ENCODE measurements at places on chromosomes 16 and 17.

DNA sequence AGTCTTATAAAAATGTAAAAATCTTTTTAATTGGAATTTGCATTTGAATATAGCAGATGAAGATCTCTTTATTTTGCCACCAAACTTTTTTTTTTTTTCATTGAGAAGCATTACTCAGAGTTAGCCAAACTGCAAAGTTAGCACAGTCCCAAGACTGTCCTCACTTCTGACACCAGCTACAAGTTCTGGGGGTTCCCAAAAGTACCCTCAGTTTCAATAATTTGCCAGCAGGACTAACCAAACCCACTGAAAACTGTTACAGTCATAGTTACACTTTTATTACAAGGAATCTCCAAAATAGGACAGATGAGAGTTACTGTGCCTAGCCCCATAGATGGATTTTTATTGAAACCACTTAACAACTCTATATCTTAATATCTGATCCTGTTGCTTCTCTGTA is 144.1 kb downstream of the CHD9 start:
- no peak for DNase-seq

DNA sequence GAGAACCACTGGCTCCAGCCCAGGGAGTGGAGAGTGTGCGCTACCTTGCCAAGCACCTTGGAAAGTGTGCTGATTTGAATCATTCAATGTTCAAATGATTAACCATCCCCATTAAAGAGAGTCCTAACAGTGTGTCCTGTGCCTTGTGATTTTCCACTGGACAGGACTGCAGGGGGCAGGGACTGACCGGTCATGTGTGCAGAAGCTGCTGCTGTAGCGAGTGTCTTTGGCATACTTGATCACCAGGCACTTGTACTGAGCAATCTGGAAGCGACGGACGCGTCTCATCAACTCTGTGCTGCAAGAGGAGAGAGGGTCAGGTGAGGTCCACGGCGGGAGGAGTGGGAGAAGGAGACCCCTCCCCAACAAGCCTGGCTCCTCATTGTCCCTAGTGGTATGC is 2.0 kb downstream of the TK1 start:
- no peak for DNase-seq

- DNase-seq: no peak
These were observed 82.9 kb upstream of the DYNLRB2 start for GRCh38 chr16:80457871-80458270.

DNA sequence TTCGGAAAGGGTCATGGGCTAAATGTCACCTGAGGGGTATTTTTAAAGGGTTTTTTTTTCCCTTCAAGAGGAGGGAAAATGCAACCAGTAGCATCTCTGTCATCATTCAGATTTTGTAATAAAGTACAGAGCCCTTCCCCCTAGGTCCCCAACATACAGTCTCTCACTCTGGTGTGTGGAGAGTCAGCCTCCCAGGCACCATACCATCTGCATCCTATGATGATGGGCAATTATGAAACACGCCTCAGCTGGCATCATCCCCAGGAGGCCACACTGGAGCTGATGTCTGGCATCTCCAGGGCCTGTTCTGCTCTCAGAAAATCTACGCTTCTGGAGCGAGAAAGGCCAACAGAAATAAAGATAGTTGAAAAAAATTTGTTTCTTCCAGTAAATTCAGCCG is 32.0 kb downstream of the TBX4 start:
- DNase-seq: no peak

- no peak for DNase-seq
These were observed 178.3 kb downstream of the ENGASE start for GRCh38 chr17:79252886-79253285.

- DNase-seq: no peak
These were observed 38.2 kb upstream of the PIRT start for GRCh38 chr17:10875984-10876555.

DNA sequence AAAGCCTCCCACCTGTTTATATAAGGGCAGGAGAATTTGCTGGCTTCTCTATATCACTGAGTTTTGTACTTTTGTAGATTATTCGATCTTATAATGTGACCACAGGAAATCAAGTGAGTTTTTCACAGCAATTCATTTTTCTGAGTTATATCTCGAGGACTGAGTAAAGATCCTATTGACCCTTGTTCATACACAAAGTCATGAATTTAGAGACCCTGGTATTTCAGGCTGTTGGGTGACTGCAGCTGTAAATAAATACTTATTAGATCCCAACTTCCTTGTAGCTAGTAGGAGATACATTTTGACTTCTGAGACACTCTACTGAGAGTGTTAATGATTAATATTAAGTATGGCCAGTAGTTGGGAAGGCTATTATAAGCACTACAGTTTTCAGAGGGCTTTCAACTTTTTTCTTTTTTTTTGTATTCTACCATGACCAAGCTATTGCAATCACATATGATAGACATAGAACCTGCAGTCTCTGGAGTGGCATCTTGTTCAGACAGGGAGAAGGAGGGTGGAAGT is 3.2 kb upstream of the KRT20 start:
- DNase-seq: no peak

- DNase-seq: no peak
These were observed 621 bp downstream of the KCNJ2 start for GRCh38 chr17:70169709-70170597.

- DNase-seq: no peak
These were observed 42.3 kb upstream of the CDYL2 start for GRCh38 chr16:80846680-80847079.

- no peak for DNase-seq
These were observed 4.2 kb downstream of the METRNL start for GRCh38 chr17:83083368-83084201.

GRCh38 chr16:77822661-77823060 is 34.3 kb downstream of the VAT1L start:
- no peak for DNase-seq

GRCh38 chr17:66678827-66679226 is 156.1 kb upstream of the CACNG5 start:
- no peak for DNase-seq

GRCh38 chr16:90057738-90058173 is 19.4 kb downstream of the PRDM7 start:
- no peak for DNase-seq

DNA sequence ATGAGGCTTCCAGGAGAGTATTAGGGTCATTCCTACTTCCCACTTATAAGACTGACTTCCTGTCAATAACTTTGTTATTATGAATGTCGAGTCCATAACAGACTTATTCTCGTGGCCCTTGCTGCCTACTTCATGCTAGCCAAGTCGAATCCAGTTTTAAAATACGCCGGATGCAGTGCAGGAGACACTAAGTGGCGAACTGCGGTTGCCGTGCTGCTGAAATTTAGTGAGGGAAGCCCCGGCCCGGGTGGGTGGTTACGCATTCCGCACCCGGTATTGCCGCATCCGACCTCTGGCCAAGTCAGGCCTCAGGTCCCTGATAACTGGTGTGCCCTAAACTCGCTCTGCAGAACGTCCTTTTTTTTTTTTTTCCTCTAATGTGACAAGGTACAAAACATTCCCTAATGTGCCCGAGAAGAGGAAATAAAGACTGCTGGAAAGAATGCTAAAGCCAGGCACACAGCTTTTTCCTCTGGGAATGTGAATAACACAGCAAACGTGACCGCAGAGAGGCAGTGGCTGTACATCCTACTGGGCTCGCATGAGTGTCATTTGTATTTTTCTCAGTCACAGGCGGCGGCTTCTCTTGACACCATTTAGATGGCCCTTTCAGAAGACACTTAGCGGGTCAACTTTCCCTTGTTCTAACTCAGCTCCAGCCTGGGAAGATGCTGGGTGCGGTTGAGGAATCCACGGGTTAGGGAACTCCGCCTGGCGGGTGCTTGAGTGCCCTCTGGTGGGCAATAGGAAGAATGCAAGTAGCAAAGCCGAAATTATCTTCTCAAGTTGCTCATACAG is 7.1 kb upstream of the AKTIP start:
- peak; percentile 38 for DNase-seq

- DNase-seq: no peak
These were observed 431.8 kb downstream of the PMP22 start for GRCh38 chr17:14833201-14833785.

DNA sequence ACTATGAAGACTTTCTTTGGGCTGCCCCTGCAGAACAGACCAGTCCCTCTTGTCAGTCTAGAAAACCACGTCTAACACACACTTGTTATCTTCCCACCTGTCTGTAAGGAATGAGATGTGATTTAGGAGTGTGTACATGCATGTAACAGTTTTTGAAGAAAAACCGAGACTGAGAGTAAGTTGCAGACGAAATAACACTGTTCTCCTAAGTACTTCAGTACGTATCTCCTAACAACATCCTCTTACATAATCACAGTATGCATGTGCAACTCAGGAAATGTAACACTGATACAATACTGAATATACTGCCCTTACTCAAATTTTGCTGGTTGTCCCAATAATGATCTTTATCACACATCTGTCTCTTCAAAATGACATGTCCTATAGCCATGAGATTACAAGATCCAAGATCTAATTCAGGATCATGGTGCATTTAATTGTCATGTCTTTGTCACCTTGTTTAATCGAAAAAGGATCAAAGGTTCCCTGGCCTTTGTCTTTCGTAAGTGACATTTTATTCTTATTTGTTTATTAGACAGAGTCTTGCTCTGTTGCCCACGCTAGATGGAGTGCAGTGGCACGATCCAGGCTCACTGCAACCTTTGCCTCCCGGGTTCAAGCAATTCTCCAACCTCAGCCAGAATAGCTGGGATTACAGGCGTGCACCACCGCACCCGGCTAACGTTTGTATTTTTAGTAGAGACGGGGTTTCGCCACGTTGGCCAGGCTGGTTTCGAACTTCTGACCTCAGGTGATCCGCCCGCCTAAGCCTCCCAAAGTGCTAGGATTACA is 25.6 kb downstream of the CREBBP start:
- no peak for DNase-seq

DNA sequence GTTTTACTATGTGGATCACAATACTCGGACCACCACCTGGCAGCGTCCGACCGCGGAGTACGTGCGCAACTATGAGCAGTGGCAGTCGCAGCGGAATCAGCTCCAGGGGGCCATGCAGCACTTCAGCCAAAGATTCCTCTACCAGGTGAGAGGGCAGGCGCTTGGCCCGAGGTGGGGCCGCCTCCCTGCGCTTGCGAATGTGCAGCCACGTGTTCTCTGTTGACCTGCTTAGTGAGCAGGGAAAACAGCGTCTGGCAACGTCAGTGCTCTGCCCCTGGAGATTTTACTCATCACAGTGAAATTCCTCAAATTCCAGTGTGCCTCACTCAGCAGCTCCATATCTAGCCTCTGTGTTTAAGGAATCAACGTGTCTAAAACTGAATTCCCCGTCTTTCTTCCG is 33.4 kb upstream of the CLEC18A start:
- no peak for DNase-seq

- DNase-seq: no peak
These were observed 521 bp upstream of the G6PC3 start for GRCh38 chr17:44069974-44070454.

DNA sequence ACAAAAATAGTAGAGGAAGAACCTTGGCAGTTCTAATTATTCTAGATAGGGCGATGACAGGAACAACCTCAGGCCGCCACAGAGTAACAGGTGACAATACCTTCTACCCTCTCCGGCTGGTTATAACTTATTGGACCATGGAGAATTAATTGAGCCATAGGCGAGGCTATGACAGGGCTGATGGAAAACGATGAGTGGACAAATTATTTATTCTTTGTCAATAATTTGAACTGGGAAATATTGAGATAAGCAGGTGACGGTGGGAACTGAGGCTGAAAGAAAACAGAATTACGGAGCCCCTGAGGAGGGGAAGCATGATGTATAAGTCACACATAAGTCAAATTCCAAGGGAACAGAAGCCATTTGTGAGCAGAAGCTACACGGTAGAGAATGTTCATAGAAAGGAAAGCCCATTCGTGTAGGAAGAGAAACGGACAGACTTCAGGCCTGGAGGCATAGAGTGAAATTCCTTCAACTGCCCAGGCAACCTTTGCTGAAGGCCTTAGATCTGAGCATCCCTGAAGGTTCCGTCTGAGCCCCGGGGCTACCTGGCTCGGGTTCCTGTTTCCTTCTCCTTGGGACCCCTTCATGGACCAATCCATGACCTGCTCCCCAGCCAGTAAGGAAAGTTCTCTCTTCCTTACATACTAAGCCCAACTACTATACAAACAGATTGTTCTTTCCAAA is 158.1 kb downstream of the MAP2K4 start:
- no peak for DNase-seq

DNA sequence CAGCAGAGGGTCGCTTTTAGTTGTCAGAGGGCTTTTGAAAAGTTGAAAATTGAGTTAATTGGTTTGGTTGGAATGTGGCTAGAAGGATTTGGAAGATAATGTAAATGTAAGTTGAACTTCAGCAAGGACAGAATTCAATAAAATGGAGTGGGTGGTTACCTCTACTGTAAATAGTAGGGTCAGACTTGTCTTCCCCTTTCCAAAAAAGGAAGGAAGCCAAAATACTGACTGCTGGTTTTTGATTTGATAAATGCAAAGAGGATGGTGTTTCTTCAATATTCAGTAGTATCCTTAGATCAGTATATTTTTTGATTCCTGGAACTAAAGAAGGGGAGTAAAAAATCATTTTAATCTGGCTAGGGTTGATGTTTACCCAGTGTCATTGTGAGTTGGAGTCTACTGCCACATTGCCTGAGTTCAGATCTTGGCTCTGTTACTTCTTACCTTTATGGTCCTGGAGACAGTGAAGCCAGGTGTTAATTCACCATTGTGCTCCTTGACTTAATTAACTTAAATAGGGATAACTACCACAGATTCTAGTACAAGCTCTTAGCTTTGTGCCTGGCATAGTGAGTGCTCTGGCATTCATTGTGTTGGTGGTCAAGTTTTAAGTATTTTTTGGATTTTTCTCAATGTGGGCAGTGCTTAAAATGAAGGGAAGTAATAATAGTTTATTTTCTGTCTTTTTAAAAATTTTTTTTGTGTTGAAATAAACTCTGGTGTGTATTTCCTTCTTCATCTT is 4.4 kb downstream of the HAPSTR1 start:
- no peak for DNase-seq

DNA sequence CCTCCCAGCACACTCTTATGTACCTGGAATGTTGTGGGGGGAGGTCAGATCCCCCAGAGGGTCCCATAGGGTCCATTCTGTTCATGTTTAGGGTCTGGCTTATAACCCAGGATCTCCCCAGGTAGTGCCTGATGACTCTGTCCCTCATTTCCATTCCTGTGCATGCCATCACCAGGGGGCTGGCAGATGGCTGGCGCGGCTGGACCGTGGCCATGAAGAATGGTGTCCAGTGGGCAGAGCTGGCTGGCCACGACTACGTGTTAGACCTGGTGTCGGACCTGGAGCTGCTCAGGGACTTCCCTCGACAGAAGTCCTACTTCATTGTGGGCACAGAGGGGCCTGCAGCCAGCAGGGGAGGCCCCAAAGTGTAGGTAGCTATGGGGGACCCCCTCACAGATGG is 35.0 kb upstream of the ALKBH5 start:
- DNase-seq: no peak

Measured in activated B cell treated with CpG ODN at 0.5 μM for 24 hours (primary cell).